ENCODE measurements at places on chromosomes 2 and 18.

DNA sequence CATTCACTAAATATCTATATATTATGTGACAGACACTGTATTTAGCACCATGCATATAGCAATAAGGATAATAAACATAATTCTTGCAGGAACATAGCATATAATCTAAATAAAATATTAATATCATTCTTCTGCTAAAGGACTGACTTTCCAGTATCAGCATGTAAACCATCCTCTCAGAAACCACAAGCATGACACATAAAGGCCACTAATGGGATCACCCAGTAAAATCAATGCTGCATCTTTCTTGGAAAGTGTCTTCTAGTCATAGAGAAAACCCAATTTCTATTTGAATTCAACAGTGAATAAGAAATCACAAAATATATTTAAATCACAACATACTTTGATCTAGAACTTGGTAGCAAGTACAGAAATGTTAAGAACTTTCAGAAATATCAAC lies 5.8 kb upstream of the LRP1B start:
- no peak for DNase-seq

DNA sequence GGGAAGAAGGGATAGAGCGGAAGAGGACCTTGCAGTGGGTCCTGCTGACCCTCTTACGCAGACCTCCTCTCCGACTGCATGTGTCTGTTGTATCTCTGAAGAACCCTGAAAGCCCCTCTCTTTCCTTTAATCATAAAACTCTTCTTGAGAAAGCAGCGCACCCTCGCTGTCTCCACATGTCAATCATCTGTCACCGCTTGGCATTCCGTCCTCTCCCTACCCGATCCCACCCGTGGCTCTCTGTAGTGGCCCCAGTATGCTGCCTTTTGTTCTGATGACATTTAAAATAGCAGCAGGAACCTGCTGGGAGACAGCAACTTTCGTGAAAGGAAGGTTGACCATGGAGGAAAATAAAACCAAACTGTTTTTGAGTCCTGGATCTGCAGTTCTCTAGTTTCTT lies 582.9 kb upstream of the SALL3 start:
- DNase-seq: no peak

DNA sequence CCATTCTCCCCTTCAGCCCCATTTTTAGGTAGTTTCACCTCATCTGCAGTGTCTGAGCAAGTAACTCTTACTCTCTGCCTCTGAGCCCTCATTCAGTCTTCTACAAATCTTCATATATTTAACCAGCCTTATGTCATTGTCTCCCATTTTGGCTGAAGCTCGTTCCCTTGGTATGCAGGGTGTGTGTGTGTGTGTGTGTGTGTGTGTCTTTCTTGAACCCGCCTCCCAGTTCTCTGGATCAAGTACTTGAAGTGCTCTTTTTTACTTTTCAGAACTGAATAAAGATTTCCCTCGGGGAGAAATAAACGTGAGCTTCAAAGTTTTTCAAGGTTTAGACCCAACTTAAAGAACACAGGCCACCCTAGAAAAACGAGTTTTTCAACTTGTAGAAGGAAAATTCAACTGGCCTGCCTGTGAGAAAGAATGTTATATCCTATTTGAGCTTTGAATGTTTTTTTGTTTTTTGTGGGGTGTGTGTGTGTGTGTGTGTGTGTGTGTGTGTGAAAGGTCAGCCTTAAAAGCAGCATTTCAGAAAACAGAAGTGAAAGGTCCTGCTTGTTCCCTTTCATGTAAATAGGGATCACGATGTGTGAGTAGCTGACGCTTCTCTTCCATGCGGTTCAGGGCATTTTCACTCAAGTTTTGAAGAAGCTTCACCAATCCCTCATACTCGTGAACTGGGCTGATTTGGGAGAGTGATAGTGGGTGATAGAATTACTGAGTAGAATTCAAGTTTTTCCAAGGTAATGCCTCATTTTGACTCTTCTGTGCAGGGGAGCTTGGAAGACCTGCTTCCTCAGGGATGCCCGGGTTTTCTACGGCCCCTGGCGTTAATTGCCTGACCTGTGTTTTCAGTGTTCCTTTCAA lies 50.6 kb upstream of the EML6 start:
- DNase-seq: no peak

DNA sequence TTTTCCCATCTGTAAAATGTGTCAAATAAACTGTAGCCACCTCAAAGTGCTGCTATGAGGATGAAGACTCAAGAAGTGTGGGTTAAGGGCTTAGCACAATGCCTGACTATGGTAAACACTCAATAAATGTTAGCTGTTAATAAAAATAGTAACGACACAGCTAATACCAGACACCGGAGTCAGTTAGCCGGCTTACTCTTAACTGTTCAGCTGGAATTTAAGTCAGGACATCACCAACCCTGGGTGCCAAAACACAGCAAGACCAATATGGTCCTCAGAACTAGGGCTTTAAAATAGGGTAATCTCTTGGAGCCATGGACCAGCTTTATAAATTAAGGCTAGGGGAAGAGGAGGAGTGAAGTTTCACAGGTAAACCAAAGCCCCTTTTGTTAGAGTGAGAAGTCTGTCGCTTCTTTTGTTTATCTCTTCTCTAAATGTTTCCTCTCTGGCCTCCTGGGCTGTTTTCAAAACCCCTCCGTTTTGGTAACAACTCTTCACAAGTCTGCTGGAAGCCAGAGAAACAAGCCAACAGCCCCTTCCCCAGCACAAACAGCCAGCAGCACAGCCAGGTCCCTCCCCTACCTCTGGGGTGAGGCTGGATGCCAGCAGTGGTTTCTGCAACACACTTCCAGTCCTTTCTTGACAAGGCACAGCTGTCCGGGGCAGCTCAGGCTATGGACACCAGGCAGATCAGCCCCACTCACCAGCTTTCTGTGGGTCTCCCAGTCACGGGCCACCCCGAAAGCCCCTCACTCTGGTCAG lies 13.8 kb upstream of the FZD7 start:
- DNase-seq: no peak

DNA sequence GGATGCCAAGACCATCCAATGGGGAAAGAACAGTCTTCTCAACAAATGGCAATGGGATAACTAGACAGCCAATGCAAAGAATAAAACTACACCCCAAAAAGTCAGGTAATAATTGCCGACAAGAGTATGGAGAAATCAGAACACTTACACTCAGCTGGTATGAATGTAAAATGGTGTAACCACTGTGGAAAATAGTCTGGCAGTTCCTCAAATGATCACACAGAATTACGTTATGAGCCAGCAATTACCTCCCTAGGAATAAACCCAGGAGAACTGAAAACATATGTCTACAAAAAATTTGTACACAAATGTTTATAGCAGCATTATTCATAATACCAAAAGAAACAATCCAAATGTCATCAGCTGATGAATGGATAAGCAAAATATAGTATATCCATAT lies 8.8 kb downstream of the IWS1 start:
- no peak for DNase-seq

DNA sequence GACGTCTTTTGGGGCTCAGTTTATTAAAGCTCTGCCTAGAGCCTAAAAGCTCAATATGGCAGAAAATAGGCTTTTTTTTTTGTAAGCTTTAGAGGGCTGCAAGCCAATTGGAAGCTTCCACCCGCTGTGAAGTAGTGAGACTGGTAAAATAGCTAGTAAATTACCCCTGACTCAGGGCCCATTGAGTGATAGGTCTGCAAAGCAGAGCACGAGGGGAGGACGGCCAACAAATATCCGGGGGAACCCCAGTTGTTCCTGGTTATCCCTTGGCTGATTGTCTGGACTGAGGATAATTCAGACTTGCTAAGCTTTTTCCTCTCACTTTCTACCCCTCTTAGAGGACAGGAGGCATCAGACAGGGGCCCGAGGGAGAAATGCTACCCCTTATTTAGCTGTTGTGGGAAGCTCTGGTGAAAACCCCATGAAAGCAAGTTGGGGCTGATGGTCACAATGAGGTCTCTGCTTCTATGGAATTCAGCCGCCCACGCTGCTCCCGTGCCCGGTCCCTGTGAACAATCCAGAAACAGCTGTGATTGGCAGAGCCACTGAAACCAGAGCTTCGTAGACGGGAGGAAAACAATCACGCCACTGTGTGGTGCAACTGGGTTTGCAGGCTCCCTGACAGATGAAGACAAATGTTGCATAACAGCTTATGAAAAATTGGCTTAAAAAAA lies 141.9 kb upstream of the LGALSL start:
- peak; percentile 89 for DNase-seq

GRCh38 chr2:37809525-37809924 lies 115.6 kb upstream of the RMDN2 start:
- DNase-seq: no peak

Data from epithelial cell of prostate (primary cell).